ENCODE measurements at places on chromosomes 12 and 14. TPM values are rescaled to one million over a fixed set of nuclear protein-coding genes. Genes with fewer than 3 reads are reported as not detected.
A peak's percentile ranks its signal among the peaks of the same experiment; 100 is the strongest.

GRCh38 chr14:89674936-89675335 is 257.9 kb upstream of the FOXN3 start:
- peak; percentile 64 for DNase-seq

DNA sequence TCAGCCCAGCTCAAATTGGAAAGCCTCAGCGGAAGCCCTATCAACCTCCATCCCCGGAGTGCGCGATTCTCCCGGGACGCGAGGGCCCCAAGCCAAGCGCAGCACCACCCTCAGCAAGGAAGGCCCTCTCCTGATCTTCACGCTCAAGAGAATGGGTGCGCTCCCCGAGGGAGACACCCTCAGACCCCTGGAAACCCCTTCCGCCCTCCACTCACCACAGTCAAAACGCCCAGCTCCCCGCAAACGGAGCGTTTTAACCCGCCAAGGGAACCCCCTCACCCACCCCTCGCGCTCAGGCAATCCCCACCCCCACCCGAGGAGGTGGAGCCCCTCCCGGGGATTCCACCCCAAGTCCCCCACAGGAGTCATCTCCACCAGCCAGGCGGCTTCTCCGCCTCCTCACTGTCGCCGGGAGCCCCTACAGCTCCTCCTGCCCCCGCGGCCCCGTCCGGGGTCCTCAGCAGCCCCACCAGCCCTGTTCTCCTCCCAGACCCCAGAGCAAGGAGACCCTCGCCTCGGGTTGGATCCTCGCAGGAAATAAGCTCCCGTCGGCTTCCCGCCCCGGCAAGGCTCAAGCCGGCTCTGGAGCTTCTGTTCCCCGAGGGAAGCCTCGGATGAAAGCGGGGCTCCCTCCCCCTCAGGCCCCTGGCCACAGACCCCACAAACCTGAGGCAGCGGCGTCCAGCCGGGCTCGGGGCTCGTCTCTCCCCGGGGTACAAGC is 507 bp downstream of the BAZ2A start:
- peak; percentile 42 for DNase-seq

ACRBP gene
- 2.9 TPM for total RNA-seq

DNA sequence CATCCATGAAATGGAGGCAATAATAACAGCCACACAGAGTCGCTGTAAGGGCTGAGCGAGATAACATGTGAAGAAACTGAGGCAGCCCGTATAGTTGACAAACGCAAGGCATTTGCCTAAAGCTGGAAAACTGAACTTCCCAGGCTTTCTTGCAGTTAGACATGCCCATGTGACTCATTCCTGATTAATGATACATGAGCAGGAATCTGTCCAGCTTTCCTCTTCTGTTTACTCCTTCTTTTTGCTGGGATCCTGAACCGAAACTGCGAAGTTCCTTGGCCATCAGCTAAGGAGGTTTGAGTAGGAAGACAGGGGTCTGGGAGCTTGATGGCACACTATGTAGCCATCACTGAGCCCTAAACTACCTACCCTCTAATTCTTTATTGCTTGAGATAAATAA is 52.2 kb downstream of the ST8SIA1 start:
- DNase-seq, result peak; percentile 80

GRCh38 chr12:11026118-11026517 is 3.7 kb upstream of the TAS2R19 start:
- DNase-seq, result no peak

All from umbilical cord (tissue), 2 donors.